ENCODE measurements at places on chromosomes 13 and 19.
A peak's percentile ranks its signal among the peaks of the same experiment; 100 is the strongest.

DNA sequence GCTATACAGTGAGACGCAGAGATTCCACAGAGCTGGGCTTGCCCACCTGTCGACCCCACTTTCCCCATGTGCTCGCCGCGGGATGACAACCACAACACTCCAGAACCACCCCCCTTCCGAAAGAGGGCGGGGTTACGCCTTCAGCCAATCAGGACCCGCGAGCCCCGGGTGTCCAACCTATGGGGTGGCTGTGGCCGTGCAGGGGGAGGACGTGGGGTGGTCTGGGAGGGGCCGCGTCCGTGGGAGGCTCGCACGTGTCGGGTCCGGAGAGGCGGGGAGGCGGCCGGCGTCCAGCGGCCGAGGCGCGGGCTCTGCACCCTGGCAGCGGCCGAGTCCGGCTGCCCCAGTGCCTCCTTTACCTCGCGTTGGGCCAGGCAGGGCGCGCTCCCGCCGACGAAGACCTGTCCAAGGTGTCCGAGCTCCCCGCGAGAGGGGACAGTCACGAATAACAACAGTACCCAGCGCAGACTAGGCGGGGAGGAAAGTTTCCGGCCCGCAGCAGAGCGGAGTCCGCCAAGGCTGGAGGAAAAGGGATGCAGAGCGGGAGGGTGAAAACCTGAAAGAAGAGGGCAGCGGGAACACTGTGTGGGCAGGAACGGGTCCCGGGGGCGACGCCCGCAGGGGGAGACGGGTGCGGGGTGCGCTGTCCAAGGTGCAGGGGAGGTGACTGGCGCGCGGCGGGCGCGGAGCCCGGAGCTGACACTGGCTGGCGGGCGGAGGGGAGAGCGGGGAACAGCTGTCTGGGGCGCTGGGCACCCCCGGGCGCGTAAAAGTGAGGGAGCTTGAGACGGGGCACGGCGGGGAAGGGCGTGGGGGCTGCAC, 911 bp downstream of the ENOX1 start:
- peak; percentile 90 for DNase-seq

DNA sequence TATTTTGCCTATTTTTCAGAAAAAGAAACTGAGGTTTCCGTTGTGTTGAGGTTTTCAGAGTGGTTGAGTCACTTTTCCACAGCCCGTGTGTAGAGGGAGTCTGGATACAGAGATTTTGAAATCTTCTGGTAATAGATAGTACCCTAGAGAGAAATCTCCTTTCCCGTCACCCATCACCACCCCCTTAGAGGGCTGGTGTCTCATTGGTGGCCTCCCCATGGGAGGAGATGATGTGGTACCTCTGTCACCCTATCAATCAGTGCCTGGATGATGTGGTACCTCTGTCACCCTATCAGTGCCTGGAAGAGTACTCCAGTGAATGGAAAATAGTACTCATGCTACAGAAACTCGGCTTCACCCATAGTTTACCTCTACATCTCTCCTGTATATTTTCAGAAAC, 42.2 kb upstream of the SERP2 start:
- no peak for DNase-seq

DNA sequence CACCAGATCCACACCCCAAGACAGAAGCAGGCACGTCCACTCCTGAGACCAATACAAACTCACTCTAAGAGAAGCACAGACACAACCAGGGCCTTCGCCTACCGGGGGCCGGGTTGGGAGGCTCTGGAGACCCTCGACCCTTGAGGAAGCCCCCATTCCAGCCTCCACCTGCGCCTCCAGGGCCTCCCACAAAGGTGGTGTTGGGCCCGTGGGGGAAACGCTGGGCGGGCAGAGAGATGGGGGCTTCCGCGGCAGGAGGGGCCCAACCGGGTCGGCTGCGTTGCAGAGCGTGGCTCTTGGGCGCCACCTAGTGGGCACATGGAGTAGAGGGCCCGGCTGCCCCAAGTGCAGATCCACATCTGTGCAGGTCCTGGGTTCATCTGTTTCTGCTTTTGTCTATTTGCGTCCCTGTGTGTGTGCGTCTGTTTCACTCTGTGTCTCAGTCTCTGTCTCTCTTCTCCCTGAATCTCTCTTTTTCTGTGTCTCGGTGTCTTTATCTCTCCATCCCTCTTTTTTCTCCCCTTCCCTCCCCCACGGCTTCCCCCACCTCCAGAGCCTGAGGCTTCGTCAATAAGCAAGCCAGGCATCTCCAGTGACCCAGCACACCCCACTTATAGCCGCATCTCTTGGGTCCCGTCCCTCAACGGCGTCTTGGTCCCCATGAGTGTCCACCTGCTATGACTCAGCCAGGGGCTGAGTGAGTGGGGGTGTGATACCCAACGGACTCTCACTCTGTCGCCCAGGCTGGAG, 10.5 kb upstream of the TINCR start:
- peak; percentile 80 for DNase-seq

DNA sequence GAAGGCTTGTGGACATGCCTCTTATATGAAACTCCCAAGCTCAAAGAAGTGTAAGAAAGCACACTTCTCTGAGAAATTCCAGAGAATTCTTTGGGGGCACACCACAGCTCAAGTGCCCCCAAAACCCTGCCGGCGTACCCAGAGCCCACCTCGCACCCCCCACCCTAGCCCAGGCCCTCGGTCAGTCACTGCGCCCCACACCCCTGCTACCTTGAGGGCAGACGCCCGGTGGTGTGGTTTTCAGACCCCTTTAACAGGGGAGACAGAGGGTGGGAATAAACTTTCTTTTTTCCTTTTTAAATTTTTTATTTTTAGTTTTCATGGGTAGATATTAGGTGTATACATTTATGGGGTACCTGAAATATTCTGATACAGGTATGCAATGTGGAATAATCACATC, 29.5 kb downstream of the PEPD start:
- DNase-seq: no peak

GRCh38 chr19:44602081-44602480, 11.3 kb upstream of the IGSF23 start:
- no peak for DNase-seq

DNA sequence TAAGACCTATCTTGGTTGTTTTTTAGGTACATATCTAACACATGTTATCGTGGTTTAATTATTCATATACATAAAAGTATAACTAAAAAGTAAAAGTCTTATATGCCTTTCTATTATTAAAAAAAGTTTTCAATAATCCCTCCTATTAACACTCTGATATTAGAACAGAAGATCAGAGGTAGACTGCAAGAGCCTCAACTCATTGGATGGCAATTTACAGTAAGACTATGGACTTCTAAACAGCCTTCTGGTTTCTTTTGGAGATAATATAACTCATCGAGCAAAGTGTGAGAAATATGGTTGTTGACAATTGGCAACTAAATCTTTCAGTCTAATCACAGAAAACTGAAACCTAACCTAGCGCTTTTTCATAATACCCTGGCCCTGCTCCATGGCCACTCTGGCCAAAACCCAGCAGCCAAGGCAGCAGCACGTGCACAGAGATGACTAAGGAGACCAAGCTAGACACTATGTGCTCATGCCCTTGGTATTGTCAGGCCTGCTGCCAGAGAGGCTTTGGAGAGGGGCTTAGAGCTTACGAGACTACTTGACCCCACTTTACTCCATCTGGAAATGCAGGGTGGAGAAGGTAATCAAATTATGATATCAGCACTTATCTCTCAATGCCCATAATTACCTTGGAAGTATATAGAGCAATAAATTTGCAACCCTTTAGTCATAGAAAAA, 40.6 kb upstream of the EEF1AKMT1 start:
- DNase-seq: peak; percentile 95

- peak; percentile 42 for DNase-seq
These were observed 7.5 kb upstream of the DMWD start for GRCh38 chr19:45800070-45800553.

- no peak for DNase-seq
These were observed 145.2 kb downstream of the DIAPH3 start for GRCh38 chr13:60018536-60018935.

- DNase-seq: no peak
These were observed 160.3 kb downstream of the KCTD15 start for GRCh38 chr19:33956941-33957340.

DNA sequence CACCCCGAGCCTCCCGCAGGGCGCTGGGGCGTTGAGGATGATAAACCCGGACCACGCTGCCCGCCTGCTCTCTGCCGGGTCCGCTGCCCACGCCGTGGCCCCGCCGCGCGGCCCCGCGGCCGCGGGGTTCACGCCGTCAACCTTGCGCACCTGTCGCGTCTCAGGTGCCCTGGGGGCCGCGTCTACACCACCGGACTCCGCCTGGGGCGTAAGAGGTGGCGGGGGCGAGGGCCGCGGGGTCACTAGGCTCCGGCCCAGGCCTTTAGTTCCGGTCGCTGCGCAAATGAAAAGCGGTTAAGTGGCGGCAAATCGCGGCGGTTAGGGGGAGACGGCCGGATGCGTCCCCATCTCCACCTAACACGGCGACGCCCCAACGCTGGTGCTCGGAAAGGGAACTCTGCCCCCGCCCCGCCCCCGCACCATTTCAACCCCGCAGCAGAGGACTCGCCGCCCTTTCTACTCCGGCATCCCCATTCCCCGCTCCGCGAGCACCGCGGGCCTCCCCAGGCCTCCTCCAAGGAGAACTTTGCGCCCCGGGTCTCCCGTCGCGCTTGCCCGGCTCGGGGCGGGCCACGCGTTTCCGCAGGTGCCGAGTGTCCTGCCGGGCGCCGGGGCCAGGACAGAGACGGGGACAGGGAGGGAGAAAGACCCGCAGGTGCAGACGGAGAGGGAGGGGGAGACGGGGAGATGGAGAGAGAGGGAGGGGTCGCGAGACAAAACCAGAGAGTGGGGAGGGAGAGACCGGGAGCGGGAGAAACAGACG, 4.3 kb downstream of the ONECUT3 start:
- no peak for DNase-seq

GRCh38 chr19:51204321-51204720, 20.6 kb upstream of the CD33 start:
- no peak for DNase-seq

DNA sequence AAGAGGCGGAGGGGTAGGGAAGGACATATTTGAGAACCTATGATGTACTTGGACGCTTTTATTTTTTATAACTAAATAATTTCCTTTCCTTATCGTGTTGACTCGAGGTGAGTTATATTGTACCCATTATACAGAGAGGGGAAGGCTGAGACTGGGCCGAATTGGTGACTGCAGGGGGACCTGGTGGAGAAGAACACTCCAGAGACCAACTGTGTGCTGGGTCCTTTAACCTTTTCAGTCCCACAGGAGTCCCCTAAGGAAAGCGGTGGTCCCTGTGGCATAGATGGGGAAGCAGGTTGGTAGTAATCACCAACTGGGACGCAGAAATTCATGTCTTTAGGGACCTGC, 633 bp downstream of the MYH14 start:
- no peak for DNase-seq
